ENCODE measurements at places on chromosomes 7 and 10.

- DNase-seq = no peak
These were observed 18.3 kb downstream of the GOT1 start for GRCh38 chr10:99412099-99412498.

DNA sequence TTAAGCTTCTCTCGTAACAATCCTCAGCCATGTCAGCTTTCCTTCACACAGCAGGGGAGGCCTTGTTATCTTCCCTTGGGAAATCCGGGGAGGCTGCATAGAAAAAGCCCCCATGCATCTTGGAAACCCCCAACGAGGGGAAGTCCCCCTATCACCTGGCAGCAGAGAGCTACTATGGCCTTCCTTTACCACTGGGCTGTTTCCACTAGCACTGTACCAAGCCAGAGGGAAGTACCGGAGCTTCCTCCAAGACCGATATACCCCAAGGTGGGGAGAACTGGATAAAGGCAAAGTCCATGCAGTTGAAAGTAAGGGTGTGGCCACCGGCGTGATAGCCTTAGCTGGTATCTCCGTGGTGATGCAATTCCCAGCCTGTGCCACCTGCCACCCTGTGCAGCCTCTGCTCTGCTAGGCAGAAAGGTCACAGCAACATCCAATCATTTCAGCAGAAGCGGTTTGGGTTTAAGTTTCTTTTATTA, 4.4 kb upstream of the CLIP2 start:
- no peak for DNase-seq

- no peak for DNase-seq
These were observed 5.5 kb upstream of the ZNF316 start for GRCh38 chr7:6631605-6632004.

- DNase-seq = no peak
These were observed 164.4 kb upstream of the NAMPT start for GRCh38 chr7:106448992-106449859.

DNA sequence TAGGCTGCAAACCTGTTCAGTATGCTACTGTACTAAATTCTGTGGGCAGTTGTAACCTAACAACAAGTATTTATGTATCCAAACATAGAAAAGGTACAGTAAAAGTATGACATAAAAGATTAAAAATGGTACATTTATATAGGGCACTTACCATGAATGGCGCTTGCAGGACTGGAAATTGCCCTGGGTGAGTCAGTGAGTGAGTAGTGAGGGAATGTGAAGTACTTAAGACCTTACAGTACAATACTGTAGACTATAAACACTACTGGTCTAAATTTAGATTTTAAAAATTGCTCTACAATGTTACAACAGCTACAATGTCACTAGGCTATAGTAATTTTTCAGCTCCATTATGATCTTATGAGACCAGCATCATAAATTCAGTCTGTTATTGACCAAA, 146.0 kb upstream of the GNAI1 start:
- DNase-seq = no peak

DNA sequence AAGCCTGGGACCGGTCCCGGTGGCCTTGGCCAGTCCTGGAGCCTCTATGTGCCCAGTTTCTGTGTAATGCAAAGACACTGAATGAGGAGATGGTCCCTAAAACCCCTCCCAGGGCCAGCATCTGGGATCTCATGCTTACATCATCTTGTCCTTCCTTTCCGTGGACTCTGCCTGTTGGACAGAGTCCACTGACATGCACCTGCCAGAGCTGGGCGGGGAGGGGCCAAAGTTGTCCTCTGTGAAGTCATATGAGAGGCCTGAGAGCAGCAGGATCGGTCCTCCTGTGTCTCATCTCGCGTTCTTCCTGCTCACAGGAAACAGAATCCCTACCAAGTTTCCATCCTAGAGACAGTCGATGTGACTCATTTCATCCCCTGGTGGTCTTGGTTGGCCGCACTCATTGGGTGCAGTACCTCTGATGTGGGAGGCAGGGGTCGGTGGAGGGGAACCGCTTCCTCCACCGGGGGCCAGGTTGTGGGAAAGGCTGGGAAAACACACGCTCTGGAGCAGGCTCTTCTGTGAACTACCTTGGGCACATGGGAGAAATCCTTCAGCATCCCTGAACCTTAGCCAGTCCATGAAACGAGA, 389.6 kb upstream of the PODXL start:
- DNase-seq = no peak

GRCh38 chr10:30368065-30368718, 19.1 kb upstream of the MTPAP start:
- DNase-seq = no peak

DNA sequence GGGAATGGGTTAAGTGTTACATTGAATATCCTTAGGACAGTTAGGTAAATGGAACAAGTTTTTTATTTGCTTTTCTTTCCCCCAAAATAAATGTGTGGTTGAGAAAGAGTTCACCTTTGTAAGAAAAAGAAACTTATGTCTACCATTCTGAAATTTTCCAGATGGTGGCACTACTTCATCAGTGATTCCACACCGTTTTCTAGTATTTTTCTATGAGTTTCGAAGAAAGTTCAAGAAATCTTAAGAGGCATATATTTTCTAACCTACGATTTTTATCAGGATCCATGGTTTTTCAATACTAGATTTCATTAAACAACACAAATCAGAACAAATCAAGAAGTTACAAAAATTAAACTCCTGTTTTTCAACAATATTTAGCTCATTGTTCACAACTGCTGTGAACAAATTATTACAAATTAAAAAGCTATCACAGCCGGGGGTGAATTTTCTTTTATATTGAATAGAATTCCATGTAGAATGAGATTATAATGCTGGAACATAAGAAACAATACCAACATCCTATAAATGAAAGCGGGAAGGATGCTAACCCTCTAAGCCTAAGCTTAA, 163.1 kb upstream of the NPVF start:
- DNase-seq = no peak

DNA sequence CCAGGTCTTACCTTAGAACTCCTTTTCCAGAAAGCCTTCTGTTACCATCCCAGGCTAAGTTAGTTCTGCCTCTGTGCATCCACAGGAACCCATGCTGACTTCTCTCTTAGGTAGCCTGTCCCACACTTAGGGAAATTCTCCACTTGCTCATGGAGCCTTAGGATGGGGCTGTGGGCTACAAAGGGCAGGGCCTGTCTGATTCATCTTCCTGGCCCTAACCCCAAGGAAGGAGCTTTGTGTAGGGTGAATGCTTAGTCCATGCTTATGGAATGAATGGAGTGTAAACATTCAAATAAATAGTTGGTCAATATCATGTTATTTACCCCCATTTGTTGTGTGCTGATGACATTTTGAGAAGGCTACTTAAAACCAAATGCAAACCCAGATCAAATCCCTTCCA, 54.7 kb downstream of the EMX2 start:
- DNase-seq = no peak

GRCh38 chr10:1380088-1380671, 324.0 kb downstream of the WDR37 start:
- no peak for DNase-seq

DNA sequence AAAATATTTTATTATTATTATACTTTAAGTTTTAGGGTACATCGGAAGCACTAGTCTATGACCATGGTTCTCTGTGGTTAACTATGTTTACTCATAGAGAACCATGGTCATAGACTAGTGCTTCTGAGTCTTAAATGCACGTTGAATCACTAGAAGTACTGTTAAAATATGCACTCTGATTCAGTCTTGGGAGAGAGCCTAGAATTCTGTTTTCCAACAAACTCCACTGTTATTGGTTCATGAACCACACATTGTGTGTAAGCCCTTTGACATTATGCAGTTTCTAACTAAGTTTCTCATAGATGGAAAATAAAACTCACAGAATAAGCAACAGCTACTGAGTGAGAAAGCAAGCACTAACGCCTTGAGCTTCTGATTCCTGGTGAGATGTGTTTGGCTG, 1120.6 kb downstream of the SORCS1 start:
- DNase-seq = no peak

GRCh38 chr7:105644937-105645336, 63.6 kb upstream of the EFCAB10 start:
- DNase-seq = no peak

DNA sequence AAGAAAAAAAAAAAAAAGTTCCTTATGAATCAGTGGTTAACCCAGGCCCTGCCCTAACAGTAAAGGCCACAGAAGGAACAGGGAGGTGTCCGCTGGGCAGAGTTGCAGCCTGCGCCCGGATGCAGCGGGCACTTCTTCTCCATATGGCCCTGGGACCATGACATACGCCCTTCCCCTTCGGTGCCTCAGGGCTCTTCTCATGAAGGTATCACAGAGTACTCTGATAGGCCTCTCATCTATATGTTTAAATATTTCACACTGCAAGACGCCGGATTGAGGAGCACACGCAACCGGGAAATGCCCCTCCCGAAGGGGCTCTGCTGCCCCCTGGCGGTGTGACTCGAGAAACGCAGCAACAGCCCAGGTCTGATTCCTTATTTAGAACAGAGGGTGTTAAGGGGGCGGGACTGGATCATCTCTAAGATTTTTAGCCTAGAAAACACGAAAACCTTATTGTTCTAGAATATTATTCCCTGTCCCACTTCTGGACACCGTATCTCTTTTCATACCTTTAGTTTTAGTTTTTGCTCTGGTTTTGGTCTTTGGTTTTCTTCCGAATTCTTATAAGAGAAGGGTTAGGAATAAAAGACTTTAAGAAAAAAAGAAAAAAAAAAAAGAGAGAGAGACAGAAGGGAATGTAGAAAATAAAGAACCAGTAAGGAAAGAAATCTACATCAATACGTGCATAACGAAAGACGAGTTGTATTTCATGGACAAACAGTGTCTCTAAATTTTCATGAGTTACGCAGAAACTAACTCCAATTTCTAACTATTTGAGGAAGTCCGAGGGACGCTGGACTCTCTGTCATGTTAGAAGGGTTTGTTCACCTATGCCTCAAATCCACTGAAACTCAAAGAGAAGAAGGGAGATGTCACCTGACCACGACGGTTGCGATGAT, 12.0 kb downstream of the DAGLB start:
- peak; percentile 90 for DNase-seq

- DNase-seq = no peak
These were observed 55.4 kb downstream of the MICALL2 start for GRCh38 chr7:1403638-1404459.

GRCh38 chr10:120456626-120457430, at the start of gene PLPP4:
PLPP4 (plus strand) TSS chr10:120457227; CDS start chr10:120457306, 79 bp downstream.
- DNase-seq = no peak

- DNase-seq = no peak
These were observed 92.5 kb upstream of the VIPR2 start for GRCh38 chr7:159237022-159237653.

DNA sequence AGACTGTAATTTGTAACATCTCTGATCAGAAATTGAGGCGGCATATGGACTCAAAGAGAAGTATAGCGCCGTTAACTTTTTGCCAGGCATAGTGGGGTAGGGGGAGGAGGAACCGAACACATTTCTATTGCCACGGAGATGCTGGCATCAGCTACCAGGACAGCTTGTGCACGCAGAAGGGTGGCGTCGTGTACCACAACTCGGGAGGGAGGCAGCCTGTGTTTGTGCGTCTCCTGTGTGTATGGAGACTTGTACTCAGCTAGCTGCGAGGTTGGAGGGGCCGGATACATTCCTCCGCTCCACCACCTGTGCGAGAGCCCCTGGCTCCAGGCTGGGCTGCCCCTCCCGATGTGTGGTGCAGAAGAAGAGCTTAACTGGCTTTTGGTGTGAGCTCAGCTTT, 634.8 kb downstream of the TYW1 start:
- DNase-seq = no peak

DNA sequence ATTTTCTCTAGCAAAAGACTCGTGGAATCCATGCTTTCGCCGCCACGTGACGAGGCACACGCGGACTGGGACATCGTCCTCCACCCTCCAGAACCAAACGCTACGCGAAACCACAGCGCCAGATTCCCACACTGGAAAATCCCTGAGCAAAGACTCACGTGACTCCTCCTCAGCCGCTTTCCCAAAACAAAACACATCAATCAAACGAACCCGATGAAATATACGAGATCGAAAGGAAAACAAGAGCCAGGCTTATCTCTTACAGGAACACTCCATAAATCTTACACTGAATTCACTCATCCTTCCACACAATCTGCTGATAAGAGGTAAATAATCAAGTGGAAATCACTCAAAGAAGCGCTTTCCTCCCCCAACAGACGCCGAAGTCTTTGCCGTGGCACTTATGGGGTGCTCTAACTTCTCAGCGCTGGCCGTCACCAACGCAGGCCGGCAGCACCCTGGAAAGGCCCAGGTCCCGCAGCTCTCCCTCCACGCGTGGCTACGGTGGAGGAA, 23.8 kb downstream of the DIP2C start:
- DNase-seq = no peak

- no peak for DNase-seq
These were observed 105.4 kb upstream of the LAMB4 start for GRCh38 chr7:108235451-108236061.
